ENCODE measurements at places on chromosomes 1 and 21.

GRCh38 chr21:34874684-34875513 lies 174.2 kb downstream of the RUNX1 start:
- no peak for DNase-seq

DNA sequence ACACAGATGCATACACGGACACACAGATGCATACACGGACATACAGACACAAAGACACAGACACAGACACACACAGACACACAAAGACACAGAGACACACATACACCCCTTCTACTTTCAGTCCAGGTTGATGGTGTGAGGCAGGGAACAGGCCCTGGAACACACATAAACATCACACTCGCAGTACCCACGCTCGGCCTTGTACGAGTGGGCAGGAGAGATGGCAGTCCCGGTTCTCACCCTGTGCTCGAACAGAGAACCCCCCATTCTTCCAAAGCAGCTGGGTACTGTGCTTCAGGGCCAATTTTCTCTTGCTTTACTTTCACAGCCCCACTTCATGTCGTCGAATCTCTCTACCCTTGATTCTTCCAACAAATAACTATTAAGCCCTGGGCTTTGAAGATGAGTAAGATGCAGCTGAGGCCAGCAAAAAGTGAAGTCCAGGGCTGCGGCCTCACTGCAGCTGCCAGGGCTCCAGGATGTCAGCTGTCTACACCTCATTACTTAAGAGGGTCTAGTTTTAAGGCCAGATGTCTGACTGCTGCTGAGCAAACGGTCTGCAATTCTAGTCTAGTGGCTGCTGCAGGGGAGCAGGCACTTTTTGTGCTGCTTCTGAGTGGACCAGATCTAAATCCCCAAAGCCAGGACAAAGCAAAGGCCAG lies 90.1 kb downstream of the PGBD5 start:
- DNase-seq, result no peak

- no peak for DNase-seq
Observed at GRCh38 chr1:96388421-96389310, 332.9 kb upstream of the PTBP2 start.

- DNase-seq, result no peak
Observed at GRCh38 chr1:18190598-18190997, 83.0 kb downstream of the IGSF21 start.
